ENCODE measurements at places on chromosomes 6 and 20.

DNA sequence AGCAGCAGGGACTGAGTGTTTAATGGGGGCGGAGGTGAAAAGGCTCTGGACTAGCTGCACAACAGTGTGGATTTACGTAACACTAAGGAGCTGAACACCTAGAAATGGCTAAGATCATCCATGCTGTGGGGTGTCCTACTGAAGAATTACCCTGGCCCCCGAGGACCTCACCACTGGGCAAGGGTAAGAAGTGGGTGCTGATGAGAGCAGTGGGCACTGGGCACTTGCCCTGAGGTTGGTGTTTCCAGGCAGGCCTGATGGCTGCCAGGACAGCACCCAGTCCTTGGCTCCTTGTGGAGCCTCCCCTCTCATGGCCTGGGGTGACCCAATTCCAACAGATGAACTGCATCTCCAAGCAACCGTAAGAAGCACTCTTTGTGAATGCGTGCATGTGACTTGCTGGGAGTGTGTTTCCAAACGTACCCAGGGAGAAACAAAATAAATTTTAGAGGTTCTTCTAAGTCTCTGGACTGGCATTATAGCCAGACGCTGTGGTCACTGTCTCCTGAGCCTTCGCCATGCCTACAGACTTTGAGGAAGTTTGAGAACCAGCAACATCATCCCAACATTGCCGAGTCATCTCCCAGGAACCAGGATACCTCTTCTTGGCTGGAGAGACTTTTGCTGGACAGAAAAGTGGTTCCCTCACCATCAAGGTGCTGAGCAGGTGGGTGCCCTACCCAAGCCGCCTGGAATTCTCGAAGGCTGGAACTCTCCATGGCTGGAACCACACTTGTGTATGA, 245.9 kb downstream of the ERMARD start:
- peaks cover 3% of the 10 kb centered on the region for H3K4me1 ChIP-seq
- no peak overlapping the region for H3K4me3 ChIP-seq
- H3K27ac ChIP-seq: no peak overlapping the region
- DNase-seq: no peak
- no peaks in the 10 kb centered on the region for H3K36me3 ChIP-seq
- no peaks in the 10 kb centered on the region for H3K27me3 ChIP-seq

DNA sequence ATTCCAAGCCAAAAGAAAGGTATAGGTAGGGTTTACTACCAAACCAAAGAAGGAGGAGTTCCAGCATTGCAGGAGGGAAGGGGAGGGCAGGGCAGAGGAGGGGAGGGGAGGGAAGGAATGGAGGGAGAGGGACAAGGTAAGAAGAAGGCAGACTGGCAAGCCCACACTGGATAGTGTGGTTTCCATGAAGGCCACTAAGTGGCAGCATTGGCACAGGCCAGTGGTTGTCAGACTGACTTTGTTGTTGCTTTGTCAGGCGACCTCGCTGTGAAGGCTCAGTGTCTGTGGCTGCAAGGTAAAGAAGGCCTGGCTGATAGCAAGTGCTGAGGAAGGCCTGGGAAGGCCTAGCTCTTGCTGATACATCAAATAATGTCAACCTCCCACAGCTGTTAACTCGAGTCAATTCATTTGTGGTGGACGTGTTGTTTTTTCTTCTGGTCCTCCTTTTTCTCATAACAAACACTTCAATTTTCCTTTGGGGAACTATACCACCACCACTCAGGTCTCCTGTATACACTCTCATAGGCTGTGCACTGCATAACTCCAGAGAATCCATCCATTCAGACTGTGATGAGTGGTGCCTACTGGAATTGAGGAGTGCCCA, 7.7 kb upstream of the ZNF334 start:
- no peaks in the 10 kb centered on the region for H3K36me3 ChIP-seq
- peaks cover 24% of the 10 kb centered on the region for H3K27me3 ChIP-seq
- no peak overlapping the region for H3K4me3 ChIP-seq
- H3K27ac ChIP-seq: no peak overlapping the region
- no peaks in the 10 kb centered on the region for H3K4me1 ChIP-seq

DNA sequence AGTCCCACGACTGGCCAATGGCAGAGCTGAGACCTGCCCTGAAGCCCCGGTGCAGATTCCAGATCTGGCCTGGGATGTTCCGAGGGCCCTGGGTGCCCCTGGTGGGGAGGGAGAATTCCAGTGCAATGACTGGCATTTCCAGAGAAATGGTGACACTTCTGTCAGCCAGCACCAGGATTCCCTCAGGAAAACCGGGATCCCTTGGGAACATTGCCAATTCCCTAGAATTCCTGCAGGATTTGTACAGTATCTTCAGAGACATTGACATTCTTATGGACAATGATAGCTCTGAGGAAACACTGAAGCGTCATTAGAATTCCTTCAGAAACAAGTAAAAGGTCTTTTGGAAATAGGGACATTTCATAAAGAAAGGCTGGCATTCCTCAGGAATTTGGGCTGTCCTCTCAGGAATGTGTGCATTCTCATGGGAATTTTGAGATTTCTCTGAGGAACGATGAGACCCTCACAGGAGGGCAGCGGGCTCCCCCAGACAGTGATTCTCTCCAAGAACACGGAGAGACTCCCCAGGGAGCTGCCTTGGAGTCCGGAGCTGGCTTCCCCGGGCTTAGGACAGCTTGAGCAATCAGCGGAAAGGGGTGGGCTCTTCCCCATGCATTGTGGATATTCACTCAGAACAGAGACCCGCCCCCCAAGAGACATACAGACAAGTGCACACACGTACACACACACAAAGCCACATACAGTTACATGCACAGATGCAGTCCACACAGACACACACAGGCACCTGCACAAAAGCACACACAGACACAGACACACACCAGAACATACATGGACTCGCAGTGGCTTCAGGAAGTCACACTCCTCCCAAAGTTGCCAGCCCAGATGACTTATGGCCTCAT, 35.2 kb upstream of the BPIFA2 start:
- no peaks in the 10 kb centered on the region for H3K27me3 ChIP-seq
- no peaks in the 10 kb centered on the region for H3K36me3 ChIP-seq
- DNase-seq: peak; percentile 33
- no peak overlapping the region for H3K4me3 ChIP-seq

DNA sequence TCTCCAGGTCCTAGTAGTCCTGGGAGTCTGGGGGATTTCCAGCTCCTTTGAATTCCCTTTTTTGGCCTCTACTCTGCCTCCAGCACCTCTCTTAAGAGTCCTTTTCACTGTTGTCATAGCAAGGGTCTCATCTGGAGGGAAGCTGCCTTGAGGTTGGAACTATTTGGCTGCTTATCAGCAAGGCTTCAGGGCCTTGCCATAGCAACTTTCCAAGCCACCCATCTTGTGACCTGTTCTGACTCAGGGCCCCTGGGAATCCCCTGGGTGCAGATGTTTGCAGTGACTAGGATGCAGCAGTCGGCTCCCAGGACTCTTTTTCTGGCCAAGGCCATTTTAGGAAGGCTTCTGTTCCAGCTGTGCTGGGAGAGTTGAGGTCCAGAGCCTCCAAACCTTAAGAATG, 12.4 kb downstream of the PKIG start:
- H3K36me3 ChIP-seq: no peaks in the 10 kb centered on the region
- H3K4me3 ChIP-seq: no peak overlapping the region
- H3K27ac ChIP-seq: no peak overlapping the region
- H3K27me3 ChIP-seq: no peaks in the 10 kb centered on the region

GRCh38 chr6:79384845-79385244, 150.4 kb upstream of the HMGN3 start:
- DNase-seq: peak; percentile 13
- H3K4me1 ChIP-seq: no peaks in the 10 kb centered on the region
- H3K36me3 ChIP-seq: no peaks in the 10 kb centered on the region
- no peaks in the 10 kb centered on the region for H3K27me3 ChIP-seq

DNA sequence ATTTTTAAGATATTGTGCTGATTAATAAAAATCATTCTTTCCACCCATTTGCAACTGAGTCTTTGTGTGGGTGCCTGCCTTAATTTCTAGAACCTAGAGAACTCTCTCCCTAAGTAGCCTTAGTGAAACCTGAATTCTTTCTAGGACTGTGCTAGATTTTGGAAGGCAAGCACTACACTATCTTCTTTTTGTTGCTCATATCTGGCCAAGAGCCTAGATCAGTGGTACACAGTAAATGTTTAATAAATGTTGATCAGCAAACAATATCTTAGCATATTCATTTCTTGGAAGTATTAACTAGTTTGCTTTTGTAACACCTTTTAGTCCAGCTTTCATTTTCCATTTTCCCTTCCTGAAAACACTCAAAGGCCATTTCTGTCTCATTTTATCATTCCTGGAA, 108.5 kb upstream of the CARMIL1 start:
- H3K4me1 ChIP-seq: no peaks in the 10 kb centered on the region
- no peak overlapping the region for H3K27ac ChIP-seq
- H3K36me3 ChIP-seq: no peaks in the 10 kb centered on the region
- DNase-seq: no peak
- H3K27me3 ChIP-seq: no peaks in the 10 kb centered on the region

- no peaks in the 10 kb centered on the region for H3K36me3 ChIP-seq
- no peaks in the 10 kb centered on the region for H3K27me3 ChIP-seq
- no peak overlapping the region for H3K4me3 ChIP-seq
- H3K27ac ChIP-seq: no peak overlapping the region
- DNase-seq: no peak
These were observed 39.2 kb downstream of the DPPA5 start for GRCh38 chr6:73314577-73315492.
